Amygdala (tissue), 56 donors: ENCODE measurements at places on chromosomes 5 and 9.

DNA sequence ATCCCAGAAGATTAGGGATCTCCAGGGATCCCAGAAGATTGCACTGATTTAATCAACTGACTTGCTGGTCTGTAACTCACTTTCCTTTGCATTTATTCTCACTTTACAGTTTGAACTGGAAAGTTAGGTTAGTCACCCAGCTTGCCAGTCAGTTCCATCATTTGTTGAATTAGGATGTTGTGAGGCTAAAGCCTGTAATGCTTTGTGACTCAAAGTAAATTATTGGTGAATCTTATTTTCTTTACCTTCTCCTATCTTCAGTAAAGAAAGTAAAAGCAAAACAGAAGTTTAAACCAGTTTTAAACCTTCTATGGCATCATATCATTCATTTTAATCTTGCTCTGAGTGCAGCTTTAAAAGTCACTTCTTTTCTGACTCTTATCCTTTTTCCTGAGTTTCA is 85.8 kb downstream of the SLC44A1 start:
- no peak for DNase-seq

DNA sequence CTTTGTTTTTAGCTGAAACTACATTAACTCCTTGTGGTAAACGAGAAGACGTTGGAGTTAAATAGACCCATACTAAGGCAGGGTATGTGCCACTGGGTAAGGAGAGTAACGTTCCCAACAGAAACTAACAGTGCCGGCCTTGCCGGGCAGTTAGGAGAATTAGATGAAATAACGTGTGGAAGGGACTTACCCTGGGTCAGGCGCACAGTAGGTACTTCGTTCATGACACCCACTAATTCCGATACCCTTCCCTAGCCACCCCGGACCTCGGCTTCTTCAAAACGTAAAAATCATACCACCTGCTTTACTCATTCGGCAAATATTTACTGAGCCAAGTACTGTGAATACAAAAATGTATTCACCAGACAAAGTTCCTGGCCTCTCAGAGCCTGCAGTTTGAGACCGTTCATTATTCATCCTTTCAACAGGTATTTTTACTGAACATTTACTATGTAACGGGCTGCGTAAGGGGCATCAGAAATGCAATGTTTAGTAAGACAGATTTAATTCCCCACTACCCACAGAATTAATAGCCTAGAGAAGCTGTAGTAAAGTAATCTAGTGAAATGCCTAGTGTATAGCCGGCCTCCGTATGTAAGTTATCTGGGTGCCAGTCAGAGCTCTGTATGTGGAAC is 3.2 kb upstream of the SMIM23 start:
- DNase-seq = no peak

DNA sequence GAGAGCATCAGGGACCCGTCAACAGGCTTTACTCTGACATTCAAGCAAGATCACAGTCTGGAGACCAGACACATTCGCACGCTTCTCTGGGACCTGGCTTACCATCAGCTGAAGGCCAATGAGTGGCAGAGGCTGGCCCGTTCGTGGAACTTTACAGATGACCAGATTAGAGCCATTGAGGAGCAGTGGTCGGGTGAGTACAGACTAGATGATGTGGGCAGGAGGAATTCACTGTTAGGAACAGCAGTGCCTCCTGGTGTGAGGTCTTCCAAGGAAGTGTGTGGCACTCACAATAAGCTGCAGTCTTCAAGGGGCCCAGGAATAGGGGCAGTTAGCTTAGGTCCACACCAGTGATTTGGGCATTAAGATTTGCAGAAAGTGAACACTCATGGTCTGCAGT is 50.4 kb downstream of the POC5 start:
- no peak for DNase-seq

DNA sequence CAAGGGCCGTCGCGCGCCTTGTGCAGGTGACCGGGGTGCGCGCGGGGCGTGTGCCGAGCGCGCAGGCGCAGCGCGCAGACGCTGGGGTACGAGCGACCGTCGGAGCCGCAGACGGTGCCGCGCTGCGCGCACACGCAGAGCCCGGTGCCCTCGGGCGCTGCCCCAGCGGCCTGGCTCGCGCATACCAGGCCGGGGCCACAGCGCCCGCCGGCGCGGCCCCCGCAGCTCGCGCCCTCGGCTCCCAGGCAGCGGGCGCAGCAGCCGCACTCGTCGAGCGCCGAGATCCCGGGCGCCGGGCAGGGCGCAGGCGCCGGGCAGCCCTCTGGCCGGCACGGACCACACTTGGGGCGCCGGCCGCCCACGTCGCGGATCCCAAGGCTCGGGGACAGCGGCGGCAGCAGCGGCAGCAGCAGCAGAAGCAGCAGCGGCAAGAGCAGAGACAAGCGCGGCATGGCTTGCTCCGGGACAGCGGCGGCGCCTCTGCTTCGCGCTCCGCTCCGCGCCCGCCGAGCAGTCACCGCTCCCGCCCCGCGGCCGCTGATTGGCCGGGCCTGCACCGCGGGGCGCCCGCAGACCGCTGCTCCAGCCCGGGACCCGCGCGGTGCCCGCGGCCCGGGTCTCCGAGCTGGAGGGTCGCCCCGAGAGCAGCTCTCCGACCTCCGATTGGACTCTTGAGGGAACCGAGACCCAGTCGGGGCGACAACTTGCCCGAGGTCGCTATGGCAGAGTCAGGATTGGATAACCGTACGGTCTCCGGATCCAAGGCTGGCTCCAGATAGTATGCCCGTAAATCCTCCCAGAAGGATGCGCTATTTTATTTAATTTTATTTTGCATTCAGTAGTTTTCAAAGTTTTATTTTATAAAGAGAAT is at the start of gene IGFBPL1:
Gene IGFBPL1, minus strand, starts transcription at position 482 of the 871 bp plus-strand sequence. Its CDS starts 30 bp downstream, at position 452.
- no peak for DNase-seq

GRCh38 chr9:33320230-33320567 is 29.9 kb downstream of the NFX1 start:
- DNase-seq = no peak

GRCh38 chr9:134132208-134132870 is 3.5 kb upstream of the WDR5 start:
- DNase-seq = no peak

DNA sequence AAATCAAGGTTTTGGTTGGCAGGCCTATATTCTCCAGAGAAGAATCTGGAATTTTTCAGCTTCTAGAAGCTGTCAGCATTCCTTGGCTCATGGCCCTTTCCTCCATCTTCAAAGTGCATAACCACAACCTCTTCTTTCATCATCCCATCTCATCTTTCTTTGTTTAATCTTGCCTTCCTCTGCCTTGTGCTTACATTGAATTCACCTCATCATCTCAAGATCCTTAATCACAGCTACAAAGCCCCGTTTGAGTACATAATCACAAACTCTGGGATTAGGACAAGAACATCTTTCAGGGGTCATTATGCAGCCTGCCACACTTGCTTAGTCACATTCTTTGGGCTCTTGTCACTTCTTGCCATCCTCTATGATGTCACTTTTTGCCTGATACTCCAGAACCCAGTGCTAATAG is 130.3 kb downstream of the FOXD1 start:
- no peak for DNase-seq

DNA sequence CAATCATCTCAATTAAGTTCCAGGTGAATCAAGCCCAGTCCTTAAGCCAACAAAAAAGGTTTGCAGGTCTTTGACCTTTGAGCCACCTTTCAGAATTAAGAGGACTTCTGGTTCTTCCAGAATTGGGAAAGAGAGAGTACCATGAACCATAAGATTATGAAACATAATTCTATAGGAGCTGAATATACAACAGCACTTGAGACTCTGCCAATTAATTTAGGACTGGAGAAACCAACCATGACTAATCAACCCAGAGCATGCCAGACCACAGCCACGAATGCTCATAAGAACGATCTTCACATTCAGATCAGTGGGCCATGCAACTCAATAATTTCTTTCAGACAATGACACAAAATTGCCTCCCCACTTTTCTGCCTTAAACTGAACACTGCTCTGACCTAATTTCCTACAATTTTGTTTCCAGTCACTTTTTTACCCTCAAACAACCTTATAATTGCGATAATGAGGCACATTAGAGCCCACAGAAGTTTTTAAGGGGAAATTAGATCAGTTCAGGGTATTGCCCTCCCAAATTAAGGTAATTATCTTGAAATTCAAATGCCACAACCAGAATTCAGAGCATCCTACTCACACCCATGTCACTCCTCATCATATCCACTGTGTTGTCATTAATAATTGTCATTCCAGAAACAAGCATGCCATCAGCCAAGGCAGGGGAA is 213.4 kb downstream of the ATPSCKMT start:
- no peak for DNase-seq
